ENCODE measurements at places on chromosomes 3 and 15.
A peak's percentile ranks its signal among the peaks of the same experiment; 100 is the strongest.

DNA sequence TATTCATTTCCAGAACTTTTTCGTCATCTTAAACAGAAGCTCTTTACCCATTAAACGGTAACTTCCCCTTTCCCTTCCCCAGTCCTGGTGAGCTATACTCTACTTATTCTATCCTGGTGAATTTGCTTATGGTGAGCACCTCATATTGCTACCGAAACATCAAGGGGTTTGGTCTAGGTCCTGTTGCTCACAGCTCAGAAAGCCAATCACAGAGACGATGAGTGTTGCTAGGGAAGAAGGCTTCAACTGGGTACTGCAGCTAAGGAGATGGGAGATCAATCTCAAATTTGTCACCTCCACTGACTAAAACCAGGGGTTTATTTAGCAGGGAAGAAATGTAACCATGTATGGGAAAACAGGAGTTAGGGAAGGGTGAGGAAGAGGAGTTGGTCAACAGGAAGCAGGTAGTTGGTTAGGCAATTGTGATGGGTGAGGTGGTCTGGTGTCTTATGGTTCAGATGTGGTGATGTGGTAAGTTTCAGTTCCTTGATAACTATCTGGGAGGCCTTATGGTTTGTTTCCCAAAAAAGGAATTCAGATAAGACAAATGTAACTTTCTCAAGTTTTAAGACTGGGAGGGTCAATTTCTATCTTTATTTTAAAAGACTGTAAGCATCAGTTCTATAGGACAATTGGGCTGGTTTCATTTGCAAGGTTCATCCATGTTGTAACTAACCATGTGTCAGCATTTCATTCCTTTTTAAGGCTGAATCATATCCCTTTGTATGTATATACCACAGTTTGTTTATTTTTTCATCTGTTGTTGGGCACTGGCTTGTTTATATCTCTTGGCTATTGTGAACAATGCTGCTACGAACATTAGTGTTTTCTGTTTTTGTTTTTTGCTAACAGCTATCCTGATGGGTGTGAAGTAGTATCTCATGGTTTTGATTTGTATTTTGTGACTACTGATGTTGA, 24.3 kb downstream of the ARHGAP11B start:
- DNase-seq: peak; percentile 41

DNA sequence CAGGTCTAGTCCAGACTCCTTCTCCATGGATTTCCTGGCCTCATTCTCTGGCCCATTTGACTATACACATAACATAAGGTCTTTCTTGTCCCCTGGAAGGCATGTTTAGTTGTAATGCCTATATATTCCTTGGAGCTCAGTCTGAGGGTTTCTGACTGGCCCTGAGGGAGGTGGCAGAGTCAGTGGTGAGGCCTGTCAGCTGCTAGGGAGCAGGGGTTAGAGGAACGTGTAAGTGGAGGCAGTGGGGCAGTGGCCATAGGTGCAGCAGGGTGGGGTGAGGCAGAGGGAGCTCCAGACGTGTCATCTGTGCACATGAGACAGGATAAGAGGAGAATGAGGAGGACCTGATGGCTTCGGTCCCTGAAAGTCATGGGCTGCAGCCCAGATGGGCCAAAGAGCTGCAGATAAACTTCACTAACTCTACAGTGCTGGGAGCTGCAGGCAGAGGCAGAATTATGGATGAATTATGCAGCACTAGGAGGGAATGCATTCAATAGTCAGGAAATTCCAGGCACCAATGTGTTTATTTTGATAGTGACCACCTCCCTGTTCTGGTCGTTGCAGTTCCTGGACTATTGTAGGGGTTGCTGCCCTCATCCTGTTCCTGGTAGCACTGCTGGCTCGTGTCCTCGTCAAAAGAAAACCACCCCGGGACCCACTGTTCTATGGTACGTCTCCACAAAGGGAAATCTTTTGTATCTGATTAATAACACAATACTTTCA, 4.9 kb downstream of the TM6SF1 start:
- DNase-seq: no peak

GRCh38 chr15:34472947-34473346, 35.3 kb upstream of the GOLGA8A start:
- no peak for DNase-seq

GRCh38 chr15:79467865-79468586, 35.9 kb downstream of the MINAR1 start:
- no peak for DNase-seq

DNA sequence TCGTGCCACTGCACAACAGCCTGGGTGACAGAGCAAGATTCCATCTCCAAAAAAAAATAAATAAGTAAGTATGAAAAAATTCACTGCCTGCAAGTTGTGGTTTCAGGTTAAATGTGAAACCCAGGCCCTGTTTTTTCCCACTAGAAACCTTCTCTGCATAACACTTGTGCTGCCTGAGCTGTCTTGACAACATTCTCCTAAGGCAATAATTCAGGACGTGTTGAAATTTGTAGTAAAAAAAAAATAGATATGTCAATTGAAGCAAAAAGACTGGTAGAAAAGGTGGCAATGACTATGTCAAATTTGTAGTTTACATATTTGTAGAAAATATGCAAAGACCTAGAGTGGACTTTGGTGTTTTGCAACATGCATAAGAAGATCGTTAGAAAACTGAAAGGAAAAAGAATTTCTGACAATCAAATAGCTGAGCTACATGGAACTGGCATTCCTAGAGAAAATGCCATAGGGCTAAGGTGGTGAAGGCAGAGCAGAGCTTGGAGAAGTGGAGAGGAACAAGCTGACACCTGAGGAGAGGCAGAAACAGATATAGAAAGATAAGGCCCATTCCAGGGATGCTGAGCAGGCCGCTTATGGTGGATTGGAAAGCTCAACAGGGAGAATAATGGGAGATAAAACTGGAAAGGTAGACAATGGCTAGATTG, 150.2 kb downstream of the PLCH1 start:
- DNase-seq: no peak

- peak; percentile 67 for DNase-seq
Observed at GRCh38 chr3:124248471-124249028, 256.6 kb upstream of the ROPN1 start.

GRCh38 chr3:31980530-31981205, 394 bp downstream of the OSBPL10 start:
- DNase-seq: peak; percentile 10

- DNase-seq: no peak
Observed at GRCh38 chr3:161905520-161906132, 409.0 kb downstream of the OTOL1 start.

DNA sequence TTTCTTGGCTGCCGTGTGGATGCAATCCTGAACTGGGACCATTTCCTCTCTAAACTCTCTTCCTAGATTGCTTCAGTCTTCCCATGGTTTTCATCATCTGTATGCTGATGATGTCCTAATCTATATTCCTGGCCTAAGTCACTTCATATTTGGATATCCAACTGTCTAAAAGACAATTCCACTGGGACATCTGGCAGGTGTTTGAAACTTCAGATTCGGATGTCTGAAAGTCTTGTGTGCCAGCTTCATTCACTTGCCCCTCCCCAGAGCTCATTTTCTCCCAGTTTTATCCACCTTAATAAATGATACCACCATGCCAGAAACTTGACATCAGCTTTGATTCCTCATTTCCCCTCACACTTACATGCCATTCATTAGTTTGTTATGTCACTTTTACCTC, 134.9 kb upstream of the PTX3 start:
- no peak for DNase-seq

DNA sequence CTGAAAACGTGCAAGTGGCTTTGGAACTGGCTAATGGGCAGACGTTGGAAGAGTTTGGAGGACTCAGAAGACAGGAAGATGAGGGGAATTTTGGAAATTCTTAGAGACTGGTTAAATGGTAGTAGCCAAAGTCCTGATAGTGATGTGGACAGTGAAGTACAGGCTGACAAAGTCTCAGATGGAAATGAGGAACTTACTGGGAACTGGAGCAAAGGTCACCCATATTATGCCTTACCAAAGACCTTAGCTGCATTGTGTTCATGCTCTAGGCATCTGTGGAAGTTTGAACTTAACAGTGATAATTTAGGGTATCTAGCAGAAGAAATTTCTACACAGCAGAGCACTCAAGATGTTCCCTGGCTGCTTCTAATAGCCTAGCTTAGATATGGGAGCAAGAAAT, 28.6 kb upstream of the SERPINI2 start:
- peak; percentile 30 for DNase-seq

DNA sequence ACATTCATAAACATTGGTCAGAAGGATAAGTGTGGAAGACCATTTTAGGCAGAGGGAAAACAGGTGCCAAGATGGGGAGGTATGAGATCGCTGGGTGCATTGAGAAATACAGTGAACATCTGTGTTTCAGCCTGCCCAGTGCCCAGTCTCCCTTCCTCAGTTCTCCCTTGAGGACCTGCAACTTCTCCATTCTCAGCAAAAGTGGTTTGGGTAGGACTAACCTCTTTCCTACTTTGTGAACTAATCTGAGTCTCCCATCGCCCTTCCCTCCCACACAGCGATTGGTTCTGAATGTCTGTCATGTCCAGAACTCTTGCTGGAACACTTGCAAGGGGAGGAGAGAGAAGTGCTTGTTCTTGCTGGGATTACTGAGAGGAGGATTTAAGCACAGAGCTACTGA, 10.9 kb upstream of the CCNL1 start:
- peak; percentile 61 for DNase-seq

DNA sequence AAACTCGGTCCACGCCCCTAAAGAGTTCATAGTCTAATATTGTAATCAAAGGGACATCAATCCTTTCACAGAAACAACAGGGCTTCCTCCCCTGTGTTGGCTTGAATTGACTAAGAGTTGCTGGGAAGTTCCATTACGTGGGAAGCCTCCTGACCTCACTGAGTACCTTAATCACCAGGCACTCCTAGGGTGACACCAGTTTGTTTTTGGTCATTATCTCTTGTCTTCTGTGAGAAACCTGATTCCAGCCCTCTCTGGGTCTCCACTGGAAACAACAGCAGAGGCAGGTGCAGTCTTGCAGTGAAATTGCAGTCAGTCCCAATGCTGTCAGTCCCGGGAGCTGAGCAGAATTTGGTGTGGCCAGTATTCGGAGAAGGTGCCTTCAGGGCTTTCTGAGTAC, 55.4 kb downstream of the BOC start:
- DNase-seq: peak; percentile 50

- no peak for DNase-seq
Observed at GRCh38 chr3:185060655-185061054, 92.2 kb downstream of the C3orf70 start.

- peak; percentile 28 for DNase-seq
Observed at GRCh38 chr3:57778494-57778893, 22.4 kb downstream of the SLMAP start.

Data from suppressor macrophage treated with lipopolysaccharide for 1 hour (primary cell).